CD4-positive, alpha-beta T cell treated with Interleukin-17A for 4 hours (primary cell): ENCODE measurements at places on chromosomes 16 and 17.

- no peak for DNase-seq
Observed at GRCh38 chr17:69607162-69607834, 192.8 kb downstream of the MAP2K6 start.

DNA sequence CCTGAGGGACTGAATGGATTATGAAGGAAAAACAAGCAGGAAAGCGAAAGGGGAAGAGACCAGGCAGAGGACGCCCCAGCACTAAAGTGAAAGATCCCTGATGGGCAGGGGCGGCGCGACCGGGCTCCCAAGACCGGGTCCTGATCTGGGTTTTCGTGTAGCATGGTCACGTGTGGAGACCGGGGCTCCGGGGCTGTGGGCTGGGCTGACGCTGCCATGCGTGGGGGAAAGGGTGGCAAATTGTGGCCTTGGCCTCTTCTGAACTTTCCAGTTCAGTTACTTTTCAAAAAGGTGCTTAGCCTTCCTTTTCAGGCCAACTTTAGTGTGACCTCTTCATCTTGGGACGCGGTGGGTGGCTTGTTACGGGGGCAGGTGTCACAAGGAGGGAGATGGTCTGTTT, 57.5 kb downstream of the METRNL start:
- no peak for DNase-seq

DNA sequence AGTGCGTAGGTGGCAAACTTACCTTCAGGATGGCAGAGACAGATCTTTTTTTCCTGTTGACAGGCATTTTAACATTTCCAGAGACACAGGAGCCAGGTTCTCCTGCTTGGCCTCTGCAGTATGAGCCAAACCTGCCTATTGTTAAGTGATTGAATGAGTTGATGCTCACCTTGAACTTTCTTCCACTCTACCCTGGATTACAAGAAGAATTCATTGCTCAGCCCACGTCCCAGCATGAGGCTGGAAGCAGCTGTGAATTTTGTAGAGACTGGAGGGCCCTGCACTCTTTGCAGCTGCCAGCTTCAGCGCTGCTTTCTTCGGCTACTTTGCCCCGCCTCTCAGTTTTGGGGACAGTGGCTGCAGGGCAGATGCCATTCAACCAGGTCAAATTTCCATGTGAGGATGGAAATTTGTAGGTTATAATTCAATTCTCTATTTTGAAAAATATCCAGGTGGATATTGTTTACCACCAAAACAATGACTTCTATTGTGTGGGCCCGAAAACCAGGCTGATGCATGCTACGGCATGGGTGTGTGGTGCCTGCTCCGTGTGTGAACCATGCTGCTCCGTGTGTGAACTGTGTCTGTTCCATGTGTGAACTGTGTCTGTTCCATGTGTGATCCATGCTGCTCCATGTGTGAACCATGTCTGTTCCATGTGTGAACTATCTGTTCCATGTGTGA, 75.2 kb upstream of the METTL9 start:
- no peak for DNase-seq

- DNase-seq, result no peak
Observed at GRCh38 chr17:31273516-31273915, 23.5 kb downstream of the OMG start.

DNA sequence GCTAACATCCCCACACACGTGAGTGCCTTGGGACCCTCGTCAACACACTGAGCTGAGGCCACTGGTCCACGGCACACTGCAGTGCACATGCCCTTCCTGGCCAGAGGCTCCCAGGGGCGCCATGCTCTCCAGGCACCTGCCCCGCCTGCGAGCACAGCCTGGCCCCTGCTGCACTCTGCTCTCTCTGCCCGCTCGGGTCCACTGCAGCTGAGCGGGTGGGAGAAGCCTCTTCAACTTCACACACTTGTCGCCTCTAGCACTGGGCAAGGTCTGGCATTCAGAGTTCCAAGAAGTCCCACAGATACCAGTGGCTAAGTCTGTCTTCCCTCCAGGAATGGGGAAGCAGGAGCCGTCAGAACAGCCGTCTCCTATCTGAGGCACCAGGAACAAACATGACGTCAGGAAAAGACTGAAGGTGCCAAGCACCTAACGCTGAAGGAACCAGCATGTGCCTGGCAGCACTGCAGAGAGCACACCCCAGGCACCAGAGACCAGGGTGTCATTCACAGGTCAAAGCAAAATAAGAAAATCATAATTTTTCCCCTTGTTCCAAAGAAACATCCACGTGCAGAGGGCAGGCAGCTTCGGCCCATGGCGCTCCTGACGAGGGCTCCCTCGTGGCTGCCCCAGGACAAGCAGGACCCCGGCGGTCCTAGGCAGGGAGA, 82.9 kb downstream of the ZNF778 start:
- no peak for DNase-seq

GRCh38 chr17:3038941-3039340, 24.5 kb downstream of the OR1D5 start:
- no peak for DNase-seq

- no peak for DNase-seq
Observed at GRCh38 chr16:48444574-48444973, 59.4 kb upstream of the SIAH1 start.

DNA sequence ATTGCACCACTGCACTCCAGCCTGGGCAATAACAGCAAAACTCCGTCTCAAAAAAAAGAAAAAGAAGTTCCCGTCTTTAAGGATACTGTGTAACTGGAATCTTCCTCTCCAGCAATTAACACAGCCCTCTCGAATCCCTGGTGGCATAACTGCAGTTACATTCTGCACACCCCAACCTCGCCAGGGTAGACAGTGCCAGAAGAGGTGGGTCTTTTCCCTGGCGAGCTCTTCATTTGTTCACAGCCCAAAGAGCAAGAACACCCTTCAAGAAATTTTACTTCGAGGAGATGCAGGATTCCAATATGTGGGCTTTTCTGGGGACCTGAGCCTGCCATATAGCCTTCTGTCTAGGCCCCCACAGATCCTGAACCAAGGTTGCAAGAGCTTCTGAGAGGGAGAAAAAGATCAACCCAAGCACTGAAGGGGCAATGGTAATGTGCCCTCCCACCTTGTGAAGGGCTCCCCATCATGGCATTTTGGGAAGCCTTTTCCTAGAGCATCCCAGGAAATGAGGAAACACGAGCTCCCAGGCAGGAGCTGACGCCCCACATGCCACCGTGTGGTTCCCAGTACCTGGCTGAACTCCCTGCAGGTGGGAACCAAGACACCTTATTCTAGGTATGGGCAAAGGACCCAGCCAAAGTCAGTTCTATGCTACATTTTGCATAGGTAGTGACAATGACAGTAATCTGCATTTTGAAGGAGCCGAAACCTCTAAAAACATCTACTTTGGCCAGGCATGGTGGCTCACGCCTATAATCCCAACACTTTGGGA, 26.9 kb downstream of the TK2 start:
- DNase-seq, result no peak

DNA sequence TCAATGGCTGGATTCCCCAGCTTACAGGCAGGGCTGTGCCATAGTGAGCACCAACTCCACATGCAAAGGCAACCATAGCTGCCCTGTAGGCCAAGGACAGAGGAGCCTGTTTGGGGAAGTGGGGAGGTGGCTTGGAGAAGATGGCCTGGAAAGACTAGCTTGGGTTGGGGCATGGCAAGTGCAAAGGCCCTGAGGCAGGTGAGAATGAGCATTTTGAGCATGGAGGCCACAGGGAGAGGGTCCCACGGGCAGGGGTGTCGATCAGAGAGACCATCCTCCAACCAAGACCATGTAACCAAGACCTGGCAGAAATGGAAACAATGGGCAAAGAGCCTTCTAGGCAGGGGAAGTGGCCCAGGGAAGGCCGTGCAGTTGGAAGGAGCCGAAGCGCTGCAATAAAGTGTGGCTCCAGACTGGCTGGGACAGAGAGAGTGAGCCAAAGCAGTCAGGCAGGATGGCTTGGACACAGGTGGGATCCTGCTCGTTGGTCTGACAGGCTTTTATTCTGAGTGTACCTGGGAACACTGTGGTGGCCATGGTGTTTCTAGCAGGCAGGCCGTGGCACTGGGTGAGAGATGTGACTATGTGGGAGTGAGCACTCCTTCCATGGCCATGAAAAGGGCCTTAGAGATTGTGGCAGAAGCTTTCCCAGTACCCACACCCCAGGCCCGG, 24.8 kb upstream of the MPRIP start:
- DNase-seq, result no peak

GRCh38 chr17:1880851-1881630, 51.2 kb downstream of the RPA1 start:
- DNase-seq, result no peak
